ENCODE measurements at places on chromosomes 11 and 22.

DNA sequence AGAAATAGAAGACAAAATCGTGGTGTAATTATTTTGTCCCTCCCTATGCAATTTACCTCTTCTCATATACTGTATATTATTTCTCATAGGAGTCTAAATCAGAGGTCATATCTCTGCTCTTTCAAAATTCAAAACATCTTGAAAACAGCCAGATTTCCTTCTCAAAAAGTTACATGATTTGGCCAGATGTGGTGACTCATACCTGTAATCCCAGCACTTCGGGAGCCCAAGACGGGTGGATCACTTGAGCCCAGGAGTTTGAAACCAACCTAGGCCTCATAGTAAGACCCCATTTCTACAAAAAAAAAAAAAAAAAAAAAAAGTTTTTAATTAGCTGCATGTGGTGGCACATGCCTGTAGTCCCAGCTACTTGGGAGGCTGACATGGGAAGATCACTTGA, 29.0 kb upstream of the DNAJB7 start:
- DNase-seq = peak; percentile 46

DNA sequence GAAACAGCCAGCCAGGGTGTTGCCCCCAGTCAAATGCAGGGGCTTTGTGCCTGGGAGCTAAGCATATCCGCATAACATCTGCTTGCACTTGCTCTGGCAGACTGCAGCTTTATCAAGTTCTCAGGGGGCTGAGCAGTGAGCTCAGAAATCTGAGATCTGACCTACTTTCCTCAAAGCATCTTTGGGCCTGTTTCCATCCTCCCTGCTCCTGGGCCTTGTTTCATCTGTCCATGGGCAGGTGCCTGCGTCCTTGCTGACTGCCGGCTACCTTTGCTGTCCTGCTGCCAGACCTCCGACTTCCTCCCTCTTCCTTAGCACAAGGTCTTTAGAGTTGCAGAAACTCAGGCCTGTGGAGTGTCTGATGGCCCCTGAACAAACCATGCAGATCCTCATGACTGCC, 131.2 kb upstream of the B3GAT1 start:
- DNase-seq = no peak

GRCh38 chr22:36136475-36136874, 24.1 kb downstream of the APOL3 start:
- DNase-seq = peak; percentile 72

DNA sequence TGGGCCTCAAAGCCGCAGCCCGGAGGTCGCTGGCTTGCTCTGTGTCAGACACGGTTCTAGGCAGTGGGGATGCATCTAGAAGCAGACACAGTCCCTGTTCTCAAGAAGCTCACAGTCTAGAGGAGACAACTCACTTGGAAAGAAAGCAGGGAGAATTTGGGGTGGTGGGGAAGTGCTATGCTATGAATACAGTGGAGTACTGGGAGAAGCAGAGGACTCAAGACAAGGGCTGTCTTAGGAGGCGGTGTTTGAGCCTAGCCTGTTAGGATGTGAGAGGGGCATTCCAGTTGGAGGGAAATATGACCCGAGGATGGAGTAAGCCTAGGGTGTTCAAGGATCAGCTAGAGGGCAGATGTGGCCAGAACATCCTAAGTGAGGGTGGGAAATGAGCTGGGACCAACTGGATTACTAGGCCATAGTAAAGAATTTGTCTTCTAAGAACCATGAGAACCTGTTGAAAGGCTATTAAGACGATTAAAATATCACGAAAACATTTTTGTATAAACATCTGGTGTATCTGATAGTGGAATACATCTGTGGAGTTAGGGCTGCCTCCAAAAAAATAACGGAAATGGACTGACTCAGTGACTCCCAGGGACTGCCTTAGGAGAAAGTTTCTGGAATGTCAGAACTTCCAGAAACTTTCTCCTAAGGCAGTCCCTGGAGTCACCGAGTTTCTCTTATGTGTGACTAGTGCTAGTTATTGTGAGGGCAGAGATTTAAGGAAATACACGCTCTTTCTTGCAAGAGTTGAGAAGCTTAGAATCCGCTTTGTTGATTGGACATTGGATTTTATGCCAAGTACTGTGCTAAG, 1.1 kb upstream of the PITPNB start:
- peak; percentile 75 for DNase-seq

Data from foreskin fibroblast (primary cell).